Calu3 (cell line): ENCODE measurements at places on chromosomes 7 and 10. TPM values are rescaled to one million over a fixed set of nuclear protein-coding genes. Genes with fewer than 3 reads are reported as not detected.

Gene NEUROG3
- total RNA-seq: not detected in 2 replicates

DNA sequence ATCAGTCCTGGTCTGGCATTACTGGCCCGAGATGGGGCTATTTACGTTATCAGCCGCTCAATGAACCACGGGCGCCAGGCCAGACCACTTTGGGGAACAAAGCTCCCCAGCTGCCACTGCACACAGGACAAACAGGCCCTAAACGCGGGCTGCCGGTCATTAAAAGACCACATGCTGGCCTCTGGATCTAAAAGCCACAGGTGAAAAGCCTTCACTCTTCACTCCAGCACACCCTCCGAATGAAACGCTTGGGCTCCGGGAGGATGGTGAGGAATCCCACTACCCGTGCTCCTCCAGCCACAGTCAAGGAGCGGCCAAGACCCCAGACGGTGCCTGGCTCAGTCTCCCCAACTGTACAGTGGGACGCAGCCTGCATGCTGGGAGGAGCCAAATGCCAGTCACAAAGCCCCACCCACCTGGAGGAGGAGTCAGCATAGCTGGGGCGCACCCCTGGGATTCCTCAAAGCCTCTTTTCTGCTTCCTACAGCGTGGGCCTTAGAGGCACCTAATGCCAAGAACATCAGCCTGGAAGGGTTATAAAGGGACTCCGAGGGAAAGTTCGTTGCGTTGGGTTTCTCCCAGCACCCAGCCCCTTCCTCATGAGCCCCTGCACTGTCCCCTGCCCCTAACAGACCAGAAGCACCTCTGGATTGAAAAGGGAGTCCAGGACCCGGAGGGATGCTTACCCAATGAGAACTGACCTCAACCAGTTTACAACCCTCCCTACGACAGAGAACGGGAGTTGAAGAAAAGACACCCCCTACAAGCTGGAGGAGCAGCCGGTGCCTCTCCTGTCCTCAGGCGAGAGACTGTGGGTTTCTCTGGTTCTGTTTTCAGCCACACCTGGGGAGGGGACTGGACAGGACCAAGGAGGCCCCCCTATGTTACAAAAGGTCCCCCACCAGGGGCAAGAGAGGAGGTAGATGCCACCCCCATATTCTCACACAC lies 4.7 kb downstream of the PDGFA start:
- DNase-seq: no peak

GRCh38 chr7:45574669-45575500 lies 717 bp downstream of the ADCY1 start:
- DNase-seq: peak; percentile 74

- no peak for DNase-seq
These were observed 847.1 kb upstream of the MBL2 start for GRCh38 chr10:53619671-53620070.

DNA sequence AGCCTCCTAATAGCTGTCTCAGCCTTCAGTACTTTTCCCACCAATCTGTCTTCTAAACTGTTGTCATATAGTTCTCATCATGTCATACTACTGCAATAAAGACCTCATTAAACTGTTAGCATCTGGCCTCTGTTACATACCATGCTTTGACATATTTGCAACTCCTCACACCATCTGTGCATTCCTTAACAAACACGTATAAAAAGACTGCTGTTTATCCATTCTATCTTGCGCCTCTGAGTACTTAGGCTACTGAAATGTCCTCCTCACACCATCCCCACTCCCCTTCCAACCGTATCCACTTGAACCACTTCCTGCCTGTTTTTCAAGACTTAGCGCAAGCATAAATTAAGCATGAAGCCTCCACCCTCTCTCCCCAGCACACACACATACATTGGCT lies 41.6 kb downstream of the SLC16A9 start:
- no peak for DNase-seq

GRCh38 chr7:139036901-139037300 lies 1.1 kb upstream of the ZC3HAV1L start:
- DNase-seq: no peak

DNA sequence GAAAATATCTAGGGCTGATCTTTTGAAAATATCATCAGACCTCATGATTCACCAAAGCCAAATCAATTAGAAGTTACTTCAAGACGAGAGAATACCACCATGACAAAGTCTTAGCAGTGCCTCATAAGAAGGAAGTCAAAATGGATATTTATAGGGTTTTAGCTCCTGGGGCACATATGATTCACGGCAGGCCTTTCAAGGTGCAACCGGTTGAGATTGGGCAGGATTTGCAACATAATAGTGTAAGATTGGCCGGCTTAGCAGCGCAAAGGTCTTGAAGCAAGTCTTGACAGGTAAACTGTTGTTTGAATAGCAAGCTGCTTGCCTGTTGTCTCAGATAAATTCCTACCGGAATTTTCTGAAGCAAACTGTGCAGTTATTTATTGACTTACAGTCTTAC lies 17.5 kb downstream of the ADRB1 start:
- DNase-seq: no peak

Gene IL2RA
- total RNA-seq: not detected in 2 replicates

Gene LLCFC1
- total RNA-seq: not detected in 2 replicates

Gene MRPS17
- 32.6 and 37.1 TPM in 2 replicates for total RNA-seq

DNA sequence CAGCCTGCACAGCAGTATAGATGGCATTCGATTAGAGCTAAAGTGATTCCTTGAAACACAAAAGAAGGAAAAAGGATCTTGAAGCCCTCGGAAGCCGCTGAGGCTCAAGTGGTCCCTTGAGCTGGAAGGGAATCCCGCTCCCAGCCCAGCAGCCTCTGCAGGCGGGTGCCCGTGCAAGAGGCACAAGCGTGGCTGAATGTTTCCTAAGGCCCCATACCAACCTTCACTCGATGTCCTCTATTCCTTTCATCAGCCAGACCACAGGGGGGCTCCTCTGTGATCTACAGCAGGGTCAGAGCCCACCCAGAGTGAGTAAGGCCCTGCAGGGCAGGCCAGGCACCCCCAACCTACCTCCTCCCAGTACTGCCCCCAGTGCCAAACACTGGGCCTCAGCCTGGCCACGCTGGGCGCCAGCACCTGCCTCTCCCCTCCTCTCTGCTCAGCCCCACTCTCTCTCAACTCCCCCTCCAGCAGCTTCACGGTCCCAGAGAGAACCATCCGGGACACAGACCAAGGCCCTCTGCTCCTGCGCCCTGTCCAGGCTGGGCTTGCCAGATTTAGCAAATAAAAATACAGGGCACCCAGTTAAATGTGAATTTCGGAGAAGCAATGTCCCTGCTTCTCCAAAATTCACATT lies 30.5 kb downstream of the EBF3 start:
- DNase-seq: no peak

DNA sequence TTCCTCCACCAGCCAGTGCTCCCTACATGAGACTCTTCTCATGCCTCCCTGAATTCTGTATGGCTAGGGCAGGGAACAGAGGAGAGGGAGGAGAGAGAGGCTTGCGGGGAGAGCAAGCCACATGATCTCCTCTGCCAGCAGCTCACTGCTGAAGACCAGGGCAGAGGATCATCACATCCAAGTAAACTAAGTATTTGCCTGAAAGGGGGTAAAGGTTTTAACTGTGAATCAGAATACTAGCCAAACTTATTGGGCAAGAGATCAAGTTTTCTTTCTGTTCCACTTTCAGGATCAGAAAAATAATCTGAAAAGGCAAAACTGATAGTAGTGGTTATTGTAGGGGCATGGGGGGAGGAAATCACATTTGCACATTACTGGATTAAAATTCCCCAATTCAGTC lies 17.8 kb upstream of the ERCC6 start:
- no peak for DNase-seq

GRCh38 chr10:91105269-91105668 lies 115.2 kb upstream of the PCGF5 start:
- DNase-seq: no peak

DNA sequence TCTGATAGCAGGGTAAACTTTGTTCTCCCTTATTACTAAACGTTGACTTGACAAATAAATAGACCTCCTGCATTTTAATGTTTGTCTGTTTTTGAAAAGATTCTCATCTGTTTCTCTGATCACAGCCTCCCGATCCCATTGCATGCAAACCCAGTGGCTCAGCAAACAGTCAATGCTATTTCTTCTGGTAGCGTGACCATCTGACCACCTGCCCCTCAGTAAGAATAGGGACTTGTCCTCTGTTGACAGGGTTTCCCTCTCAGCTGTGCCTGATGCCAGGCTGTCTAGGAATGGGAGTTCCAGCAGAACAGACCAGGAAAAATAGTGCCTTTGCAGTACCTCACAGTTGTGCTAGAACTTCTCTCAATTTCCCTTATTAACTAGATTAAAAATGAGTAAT lies 40.7 kb upstream of the EBLN1 start:
- no peak for DNase-seq

DNA sequence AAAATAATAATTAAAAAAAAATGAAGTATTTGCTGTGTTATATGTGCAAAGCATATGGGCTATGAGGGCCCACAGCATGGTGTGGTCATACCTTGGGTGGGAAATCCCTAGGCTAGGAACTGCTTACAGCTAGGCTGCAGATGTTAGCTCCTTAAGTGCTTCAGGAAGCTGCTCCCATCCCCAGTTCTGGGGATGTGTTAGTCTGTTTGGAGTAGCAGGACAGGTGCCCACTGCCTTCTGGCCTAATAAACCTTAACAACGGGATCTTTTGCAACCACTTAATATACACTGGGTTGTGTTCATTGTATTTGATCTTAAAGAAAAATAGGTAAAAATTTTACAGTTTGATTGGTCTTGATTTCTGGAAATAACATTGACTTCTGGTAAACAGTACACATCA lies 46.3 kb downstream of the HK1 start:
- DNase-seq: no peak

GRCh38 chr7:78703391-78703790 lies 750.1 kb downstream of the MAGI2 start:
- DNase-seq: no peak

Gene H2BK1
- not detected in 2 replicates for total RNA-seq

GRCh38 chr7:51528172-51528571 lies 211.6 kb upstream of the COBL start:
- no peak for DNase-seq

- no peak for DNase-seq
These were observed 1.4 kb upstream of the ELMO1 start for GRCh38 chr7:37450035-37450434.

- DNase-seq: no peak
These were observed 29.6 kb upstream of the TMEM213 start for GRCh38 chr7:138768241-138768640.

GRCh38 chr7:100013328-100013676 lies 2.1 kb upstream of the ZKSCAN1 start:
- DNase-seq: no peak

DNA sequence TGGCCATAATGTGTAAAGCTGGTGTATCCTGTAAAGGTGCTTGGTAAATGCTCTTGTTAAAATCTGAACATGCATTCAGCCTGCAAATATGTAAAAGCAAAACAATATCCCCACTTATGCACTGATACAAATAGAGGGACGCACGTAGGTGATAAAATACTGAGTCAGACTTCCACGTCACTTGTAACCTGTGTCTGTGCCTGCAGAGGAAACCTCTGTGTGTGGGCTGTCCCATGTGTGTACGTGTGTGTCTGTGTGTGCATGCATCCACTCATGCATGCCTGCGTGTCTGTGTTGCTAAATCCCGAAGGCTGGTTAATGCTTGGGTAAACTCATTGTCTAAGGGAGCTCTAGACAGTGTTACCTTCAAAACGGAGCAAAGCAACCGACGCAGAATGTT lies 68.9 kb downstream of the KLF6 start:
- no peak for DNase-seq

GRCh38 chr10:70232859-70233108 lies 445 bp downstream of the PPA1 start:
- DNase-seq: no peak

DNA sequence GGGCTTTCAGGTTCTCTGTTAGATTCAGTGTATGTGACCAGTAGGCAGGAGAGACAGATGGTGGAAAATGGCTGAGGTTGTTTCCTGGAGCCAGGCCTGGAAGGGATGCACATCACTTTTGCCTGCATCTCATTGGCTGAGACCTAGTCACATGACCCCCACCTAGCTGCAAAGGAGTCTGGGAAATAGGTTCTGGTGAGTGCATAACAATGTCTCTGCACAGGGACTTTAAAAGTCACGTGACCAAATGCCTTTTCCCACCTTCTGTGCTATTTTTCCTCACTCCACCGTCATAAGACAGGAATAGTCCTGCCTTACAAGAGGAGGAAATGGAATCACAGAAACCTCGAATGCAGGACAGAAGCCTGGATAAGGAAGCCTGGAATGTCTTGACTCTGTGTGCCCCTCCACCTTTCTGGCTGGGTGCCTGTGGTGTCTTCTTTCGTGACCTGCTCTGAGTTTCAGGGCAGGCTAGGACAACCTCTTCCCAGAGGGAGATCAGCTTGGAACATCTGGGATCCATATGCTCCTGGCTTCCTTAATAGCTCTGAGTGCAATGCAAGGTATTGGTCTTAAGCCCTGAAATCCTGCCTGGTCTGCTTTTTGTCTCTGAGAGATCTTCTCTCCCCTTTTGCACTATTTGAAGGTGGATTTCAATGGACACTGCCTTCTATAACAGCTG lies 139.9 kb upstream of the ZNF438 start:
- no peak for DNase-seq

GRCh38 chr7:82517050-82517449 lies 73.5 kb upstream of the CACNA2D1 start:
- DNase-seq: no peak

Gene PHKG1
- 1.1 and 2.6 TPM in 2 replicates for total RNA-seq

GRCh38 chr10:22712956-22713852 lies 1.2 kb downstream of the PIP4K2A start:
- peak; percentile 32 for DNase-seq

- DNase-seq: no peak
These were observed 115.6 kb downstream of the FANK1 start for GRCh38 chr10:126011995-126012394.

DNA sequence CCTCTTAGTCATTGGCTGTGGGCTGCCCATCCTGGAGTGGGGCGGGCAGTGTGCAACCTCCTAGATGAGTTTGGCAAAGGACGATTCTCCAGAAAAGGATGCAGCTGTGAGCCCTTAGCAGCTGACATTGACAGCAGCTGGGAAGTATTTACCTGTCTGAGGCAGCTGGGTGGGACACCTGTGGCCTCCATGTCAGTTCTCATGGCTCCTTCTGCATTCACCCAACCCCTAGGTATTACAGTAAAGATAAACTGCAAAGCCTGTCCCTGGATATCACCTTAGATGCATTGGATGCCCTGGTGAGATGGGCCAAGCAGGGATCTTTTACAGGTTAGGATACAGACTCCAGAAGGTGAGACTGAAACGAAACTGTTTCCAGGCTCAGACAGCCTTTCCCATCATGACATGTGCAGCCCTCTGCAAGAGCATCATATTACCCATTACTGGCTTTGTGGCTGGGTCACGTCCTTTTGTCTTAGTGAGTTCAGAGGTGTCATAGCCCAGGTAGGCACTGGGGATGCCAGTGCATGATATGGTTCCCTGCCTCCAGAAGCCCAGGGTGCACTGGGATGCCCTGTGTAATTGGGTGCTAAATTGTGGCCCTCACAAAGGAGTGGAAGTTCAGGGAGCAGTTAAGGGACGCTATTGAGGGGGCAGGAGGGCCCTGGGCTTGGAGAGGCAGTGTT lies 28.9 kb downstream of the MINDY4 start:
- DNase-seq: no peak

Gene PKD1L1
- 0.24 and 0.49 TPM in 2 replicates for total RNA-seq

DNA sequence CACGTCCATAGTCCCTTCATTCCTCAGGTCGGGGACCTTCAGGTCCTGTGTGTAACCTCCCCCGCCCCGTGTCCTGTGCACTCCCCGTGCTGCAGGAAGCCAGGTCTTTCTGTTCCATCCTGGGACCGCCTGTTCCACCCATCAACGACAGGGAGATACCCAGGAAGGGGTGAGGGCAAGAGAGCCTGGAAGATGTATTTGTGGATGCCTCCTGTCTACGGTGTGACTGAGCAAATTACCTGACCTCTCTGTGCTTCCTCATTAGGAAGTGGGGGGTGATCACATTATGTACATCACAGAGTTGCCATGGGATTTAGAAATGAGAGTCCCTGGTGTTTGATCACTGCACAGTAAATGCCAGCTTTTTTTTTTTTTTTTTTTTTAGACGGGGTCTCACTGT lies 46.3 kb downstream of the GRID2IP start:
- DNase-seq: no peak
